NCI-H524 treated with DMSO at 0.1 percent for 48 hours (cell line): ENCODE measurements at places on chromosomes 3 and 15.

GRCh38 chr3:195582947-195583346 is 793 bp downstream of the APOD start:
- no peak for DNase-seq

GRCh38 chr3:9876991-9877390 is 3.1 kb downstream of the CIDEC start:
- DNase-seq = no peak

DNA sequence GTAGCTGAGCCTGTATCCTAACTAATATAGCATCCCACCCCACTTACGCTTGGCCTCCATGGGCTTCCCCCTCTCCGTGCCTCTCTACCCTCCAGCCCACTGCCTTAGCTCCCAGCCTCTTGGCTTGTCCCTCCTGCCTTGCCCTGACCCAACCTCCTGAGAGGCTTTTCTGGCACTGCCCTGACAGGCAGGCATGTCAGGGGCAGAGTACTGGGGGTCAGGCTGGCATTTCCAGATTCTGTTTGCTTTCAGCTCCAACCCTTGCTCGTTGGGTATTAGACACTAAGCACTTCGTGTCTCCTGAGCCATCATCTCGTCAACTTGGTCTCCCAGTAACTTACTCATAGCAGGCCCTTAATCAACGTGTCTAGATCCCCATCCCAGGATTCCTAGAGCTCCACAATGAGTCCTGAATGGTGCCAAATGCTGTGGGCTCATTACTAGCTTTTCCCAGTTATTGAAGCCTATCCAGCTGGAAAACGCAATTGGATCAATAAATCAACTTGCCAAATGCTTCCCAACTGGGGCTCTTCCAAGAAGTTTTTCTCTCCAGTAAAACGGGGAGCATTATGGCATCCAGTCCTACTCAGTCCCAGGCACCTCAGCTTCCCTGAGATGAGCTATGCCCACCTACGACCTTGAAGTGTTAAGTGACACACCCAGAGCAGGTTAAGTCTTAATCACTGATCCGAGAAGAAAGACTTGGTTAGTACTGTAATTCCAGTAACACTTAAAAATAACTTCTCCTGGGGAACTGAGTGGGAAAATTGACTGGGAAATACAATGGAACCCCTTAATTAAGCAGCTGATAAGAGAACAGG is 78.5 kb upstream of the DLG1 start:
- no peak for DNase-seq

DNA sequence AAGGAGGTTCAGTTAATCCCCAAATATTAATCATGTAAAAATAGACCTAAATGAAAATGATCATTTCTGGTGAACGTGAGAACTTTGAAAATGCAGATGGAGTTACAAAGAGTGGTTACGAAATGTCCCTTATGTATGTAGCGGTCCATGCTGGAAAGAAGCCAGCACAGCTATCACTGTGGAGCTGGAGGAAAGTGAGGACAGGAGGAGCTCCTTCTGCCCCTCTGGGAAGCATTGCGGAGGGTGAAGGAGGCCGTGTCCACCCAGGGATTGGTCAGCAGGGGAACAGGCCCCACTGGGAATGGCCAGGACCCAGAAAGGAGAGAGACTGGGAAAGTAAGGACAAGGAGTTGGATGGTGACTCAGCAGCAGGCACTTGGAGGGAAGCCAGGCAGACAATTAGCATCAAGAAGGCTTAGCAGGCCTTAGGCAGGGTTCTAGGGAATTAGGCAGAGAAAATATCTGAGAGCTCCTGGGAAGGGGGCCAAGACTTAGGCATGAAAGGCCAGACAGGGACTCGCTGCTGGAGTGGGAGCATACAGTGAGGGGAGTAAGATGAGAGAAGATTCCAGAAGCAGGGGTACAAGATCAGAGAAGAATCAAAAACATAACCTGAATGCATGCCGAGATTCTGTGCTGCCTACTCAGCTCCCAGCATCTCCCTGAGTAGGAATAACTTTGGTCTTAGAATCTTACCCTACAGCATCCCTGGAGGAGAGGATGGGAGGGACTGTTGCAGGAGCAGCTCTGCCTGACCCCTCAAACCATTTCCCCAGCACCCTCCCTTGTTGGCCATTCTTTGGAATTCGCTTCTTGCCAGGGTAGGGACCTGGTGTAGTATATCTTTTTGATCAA is 171.0 kb upstream of the UMPS start:
- DNase-seq = peak; percentile 97

DNA sequence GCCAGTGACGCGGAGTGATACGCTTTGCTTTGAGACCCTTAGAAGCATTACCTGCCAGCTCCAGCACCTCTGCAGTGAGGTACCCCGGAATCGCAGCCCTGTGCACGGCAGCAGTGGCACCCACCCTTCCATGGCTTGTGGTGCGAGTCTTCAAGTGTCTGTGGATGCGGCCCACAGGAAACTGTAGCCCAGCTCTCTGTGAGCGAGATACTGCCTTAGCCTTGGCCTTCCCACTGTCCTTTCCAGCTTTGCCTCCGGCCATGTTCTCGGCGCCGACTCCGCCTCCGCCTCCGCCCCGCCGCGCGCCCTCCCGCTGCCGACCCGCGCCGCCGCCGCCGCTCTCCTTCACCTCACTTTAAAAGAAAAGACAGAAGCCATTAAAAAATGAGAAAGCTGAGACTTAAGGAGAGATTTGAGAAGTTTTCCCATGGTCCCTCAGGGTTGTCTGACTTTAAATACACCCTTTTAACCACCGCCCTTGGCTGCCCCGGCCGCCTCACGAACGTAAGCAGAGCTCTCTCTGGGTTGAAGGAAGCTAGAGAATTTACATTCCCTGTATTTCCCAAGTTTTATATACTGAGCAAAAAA is 78.5 kb upstream of the FAM174B start:
- DNase-seq = no peak

DNA sequence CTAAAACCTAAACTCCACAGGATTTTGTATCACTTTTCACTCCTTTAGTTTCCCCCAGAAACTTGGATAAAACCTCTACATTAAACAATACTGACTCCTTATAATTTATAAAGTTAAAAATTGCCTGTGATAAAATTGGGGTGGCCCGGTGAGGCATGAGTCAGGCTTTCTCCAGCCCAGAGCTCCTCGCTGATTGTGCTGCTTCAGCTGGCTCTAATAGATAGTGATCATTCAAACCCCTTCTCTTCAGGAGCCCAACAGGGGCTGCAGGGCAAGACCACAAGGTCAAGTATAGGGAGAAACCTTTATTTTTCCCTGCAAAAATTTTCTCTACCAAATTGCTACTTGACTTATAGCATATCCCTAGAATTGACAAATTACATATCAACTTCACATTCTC is 308.2 kb downstream of the PLCL2 start:
- DNase-seq = no peak

GRCh38 chr3:16309558-16309957 is 44.5 kb downstream of the OXNAD1 start:
- no peak for DNase-seq

- no peak for DNase-seq
Measured at GRCh38 chr3:36178018-36178417, 202.3 kb upstream of the STAC start.

DNA sequence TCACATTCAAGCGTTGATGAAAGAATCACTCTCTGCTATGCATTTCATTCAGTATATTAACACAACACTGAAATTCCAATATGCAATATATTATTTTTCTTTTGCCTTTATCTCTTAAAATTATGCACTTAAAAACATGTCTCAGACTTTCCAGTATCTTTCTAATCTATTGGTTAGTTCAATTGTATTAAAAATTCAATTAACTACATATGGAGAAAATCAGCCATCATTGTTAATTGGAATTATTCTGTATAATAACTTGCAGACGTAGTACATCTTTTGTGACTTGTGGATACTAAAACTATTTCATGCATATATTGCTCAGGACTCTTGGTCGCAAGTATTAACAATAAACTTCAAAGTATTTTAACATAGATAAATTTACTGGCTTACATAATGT is 715.6 kb downstream of the GRM7 start:
- no peak for DNase-seq

DNA sequence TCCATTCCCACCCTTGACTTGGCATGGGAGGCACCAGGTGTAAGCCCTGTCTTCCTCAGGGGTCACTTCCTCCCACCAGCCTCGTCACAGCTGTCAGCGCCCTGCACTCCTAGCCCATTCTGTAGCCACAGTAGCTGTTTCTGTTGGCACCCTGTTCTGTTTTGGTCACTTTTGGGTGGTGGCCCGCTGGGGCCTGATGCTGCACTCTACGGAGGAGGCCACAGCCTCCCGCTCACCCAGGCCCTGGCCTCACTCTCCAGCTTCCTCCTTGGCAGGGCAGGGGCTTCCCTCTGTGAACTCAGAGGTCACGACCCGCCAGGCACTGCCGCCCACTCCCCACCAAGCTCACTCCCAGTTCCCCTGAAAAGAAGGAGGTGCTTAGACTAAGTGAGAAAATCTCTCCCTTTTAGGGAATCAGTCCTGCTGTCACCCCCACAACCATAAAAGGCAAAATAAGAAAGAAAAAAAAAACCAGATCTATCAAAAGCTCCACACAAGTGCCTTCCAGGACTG is 68.4 kb downstream of the MGLL start:
- no peak for DNase-seq

- no peak for DNase-seq
Measured at GRCh38 chr3:152193673-152194267, 75.0 kb upstream of the MBNL1 start.

DNA sequence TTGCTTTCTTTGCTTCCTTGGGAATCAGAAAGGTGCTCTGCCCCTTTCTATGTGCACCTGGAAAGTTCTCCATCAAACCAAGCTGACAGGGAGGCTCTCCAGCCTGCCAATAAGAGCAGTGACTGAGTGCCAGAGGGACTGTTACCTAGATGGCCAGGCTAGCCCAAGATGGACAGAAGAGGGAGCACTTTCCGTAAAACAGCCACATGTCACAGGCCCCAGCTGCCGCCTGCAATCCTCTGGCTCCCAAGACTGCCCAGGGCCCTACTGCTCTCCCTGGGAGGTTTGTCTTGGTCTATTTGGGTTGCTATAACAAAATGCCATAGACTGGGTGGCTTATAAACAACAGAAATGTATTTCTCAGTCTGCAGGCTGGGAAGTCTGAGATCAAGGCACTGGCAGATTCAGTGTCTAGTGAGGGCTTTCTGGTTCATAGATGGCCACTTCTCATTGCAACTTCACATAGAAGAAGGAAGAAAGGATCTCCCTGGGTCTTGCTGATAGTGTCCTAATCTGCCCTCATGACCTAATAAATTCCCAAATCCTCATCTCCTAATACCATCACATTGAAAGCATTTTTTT is 72.3 kb downstream of the TAMM41 start:
- DNase-seq = no peak

DNA sequence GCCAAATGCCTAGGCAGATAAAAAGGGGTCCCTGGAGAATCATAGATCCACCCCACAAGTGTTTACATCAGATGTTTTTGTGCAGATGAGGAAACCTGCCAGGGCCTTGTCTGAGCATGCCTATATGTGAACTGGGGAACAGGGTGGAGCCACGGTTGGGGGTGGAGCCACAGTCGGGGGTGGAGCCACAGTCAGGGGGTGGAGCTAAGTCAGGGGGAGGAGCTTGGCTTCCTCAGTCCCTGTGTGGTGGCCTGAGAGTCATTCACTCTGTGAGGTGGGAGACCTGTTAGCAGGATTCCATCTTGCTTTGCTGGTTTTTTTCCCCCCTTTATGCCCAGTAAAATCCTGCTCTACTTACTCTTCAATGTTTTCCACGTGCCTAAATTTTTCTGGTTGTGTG is 57.8 kb upstream of the TGFBR2 start:
- no peak for DNase-seq

GRCh38 chr15:99430881-99431401 is 134.8 kb upstream of the MEF2A start:
- DNase-seq = no peak

- DNase-seq = no peak
Measured at GRCh38 chr15:100690032-100690794, 87.8 kb downstream of the ASB7 start.

DNA sequence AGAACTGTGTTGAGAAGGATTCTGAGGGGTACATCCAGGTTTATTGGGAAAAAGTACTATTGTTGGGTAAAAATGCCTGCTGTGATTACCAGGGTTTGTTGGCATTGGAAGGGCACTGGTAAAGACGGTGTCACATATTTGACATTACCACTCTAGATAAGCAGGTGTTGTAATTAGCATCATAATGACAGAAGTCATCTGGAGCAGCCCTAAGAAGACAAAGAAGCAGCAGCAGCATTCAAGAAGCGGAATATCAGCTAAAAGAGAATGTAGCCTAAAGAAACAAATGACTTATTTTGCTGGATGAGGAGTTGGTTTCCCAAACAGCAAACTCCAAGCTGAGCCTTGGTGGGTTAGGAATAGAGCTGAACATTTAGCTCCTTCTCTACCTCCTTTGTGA is 30.5 kb upstream of the ZFAND6 start:
- no peak for DNase-seq

DNA sequence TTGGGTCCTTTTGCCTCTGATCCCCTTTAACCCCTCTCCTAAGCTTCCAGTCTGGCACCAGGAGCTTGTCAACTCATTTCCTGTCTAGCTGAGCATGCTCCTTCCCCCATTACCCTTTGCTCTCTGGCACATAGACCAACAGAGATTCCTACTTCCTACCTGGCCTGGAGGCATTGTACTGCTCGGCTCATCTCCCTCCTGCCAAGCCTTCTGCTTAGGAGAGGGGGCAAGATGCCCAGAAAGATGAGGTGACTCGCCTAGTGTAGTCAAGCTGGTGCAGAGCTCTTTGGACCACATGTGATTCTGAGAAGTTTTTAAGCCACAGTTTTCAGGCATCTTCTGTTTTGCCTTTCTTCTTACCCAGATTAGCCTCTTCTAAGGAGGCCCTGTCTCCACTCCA is 95.4 kb downstream of the ZNF621 start:
- DNase-seq = no peak
